Stimulated activated CD8-positive, alpha-beta memory T cell treated with anti-CD3 and anti-CD28 coated beads, Interleukin-4, amount 100 ng/mL, for 4 hours (primary cell): ENCODE measurements at places on chromosomes 4 and X.

DNA sequence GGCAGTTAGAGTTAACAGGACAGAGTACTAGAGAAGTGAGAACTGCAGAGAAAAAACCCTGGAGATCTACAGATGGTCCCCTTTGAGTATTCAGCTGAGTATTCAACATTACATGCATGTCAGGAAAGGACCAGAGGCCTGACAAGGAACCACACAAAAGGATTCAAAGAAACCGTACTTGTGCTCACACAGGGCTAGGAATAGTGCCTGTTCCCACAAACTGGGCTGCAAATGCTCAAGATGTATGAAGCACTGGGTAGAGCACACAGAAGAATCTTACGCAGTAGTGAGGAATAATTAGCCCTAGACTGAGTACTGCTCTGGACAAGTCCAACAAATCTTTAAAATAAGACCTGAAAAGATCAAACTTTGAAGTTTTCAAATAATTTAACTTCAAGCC, 17.6 kb downstream of the PTPN13 start:
- no peak for DNase-seq

DNA sequence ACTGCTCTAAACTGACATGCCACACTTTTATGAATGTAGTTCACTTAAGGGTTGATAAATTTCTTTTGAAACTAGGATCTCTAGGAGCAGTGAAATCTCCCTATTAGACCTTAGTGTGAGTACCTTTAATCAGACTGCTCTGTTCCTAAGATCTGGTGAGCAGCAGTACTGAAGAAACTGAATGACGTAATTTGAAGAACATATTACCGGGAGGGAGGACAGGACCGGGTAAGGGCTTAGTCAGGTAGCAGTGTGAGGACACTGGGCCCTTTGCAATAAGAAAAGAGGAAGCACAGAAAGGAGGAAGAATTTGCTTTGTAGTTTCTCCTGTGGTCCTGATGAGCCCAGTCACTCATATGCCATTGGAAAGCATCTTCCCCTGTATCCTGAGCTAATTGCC, 255.2 kb downstream of the THOC2 start:
- DNase-seq = no peak

- no peak for DNase-seq
These were observed 33.5 kb downstream of the NAT8L start for GRCh38 chr4:2092669-2093053.

GRCh38 chr4:105992641-105993305, 97.5 kb downstream of the NPNT start:
- no peak for DNase-seq

DNA sequence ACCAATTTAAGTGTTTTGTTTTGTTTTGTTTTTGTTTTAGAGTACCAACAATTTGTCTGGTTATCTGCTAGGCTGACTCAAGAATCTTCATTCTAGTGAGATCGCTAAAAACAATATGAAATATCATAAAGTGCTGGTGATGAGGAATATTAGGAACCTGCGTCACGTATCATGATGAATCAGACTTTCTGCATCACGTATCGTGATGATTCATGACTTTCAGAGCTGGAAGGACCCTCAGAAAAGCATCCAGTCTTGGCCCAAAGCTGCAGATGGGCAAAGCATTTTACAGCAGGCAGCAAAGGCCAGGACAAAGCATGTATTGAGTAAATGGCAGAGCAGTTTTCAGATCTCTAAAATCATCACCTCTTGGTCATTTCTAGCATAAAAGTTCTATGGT, 278.0 kb upstream of the BOD1L1 start:
- no peak for DNase-seq

GRCh38 chr4:124873361-124874171, 161.0 kb upstream of the ANKRD50 start:
- DNase-seq = no peak

DNA sequence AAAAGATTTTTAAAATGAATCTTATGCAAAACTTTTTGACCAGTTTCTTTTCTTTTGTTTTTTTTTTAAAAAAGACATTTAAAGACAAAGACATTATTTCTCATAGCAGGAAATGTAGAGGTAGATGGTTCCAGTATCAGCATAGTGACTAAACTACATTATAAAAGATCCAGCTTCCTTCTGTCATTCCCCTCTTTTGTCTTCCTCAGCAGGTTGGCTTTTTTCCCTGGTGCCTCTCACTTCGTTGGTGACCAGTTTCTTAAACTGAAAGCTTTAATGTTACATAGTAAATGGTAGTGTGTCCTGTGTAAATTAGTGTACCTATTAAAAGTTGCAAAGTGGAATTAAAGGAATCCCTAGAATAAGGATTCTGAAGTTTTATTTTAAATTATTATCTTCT, 36.1 kb downstream of the DCK start:
- no peak for DNase-seq

DNA sequence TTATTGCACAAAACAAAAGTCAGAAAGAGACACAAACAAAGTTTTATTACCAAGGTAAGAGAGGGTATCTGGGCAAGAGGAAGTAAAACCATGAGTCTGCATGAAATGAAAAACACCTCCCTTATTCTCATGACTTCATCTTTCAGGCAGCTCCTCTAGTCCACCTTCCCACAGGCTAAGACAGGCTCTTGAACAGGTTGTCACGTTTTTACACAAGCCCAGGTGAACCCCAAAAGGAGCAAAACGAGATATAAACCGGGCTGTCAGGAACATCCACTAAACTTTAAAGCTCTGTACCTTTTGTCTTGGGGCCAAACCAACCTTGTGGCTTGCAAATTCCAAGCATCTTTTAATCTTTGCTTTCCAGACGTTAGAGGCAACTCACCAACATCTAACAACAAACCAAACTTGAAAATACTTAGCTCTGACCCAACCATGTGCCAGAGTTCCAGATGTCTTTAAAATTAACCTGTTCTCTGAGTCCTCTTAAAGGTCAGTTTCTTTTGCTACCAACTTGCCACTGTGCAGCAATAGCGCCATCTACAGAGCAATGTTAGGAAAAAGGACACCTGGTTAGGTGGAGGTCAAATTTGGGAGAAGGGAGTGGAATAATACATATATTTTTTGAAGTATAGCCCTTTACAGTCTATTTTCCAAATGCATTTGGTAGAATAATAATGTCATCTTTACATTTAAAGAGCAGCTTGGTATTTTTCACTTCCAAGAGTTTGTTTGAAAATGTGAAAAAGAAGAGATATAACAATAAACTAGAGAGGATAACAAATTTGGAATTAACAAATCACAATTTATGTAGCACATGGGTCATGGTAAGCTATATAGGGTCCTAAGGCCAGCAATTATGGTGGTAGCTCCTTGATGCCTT, 73.1 kb downstream of the QRFPR start:
- DNase-seq = no peak

DNA sequence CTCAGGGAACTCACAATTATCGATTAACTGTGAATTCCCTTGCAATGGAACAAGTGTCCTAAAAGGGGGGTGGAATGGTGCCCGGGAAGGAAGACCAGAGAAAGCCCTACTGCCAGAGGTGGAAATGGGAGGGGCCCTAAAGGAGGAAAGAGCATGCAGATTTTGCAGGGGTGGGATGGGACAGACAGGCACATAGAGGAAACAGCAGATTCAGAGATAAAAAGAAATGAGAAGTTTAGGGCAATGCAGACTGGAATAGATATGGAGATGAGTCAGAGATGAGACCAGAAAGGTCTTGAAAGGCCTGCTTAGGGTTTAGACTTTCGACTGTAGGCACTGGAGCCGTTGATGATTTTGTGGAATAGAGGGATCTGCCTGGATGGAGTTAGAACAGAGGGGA, 57.4 kb upstream of the PITX2 start:
- DNase-seq = no peak
